ENCODE measurements at places on chromosomes 2 and 18.

DNA sequence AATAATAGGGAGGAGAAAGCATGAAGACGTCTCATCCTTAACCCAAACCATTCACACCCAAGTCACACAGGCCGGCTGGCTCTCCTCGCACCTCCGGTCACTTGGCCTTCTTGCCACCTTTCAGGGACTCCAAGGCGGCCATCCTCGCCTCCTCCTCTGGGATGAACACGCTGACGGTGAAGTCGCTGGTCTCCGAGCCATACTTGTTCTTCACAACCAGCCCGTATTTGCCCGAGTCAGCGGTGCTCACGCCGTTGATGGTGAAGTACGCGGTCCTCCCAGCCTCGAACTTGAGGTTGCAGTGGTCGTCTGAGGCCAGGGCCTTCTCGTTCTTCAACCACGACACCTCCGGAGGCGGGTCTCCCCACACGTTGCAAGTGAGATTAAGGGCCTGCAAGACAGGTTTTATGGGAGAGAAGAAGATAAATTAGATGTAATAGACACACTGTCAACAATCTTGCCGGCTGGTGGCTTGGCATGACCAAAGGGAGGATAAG, 54.3 kb upstream of the LPIN2 start:
- no peak for DNase-seq

DNA sequence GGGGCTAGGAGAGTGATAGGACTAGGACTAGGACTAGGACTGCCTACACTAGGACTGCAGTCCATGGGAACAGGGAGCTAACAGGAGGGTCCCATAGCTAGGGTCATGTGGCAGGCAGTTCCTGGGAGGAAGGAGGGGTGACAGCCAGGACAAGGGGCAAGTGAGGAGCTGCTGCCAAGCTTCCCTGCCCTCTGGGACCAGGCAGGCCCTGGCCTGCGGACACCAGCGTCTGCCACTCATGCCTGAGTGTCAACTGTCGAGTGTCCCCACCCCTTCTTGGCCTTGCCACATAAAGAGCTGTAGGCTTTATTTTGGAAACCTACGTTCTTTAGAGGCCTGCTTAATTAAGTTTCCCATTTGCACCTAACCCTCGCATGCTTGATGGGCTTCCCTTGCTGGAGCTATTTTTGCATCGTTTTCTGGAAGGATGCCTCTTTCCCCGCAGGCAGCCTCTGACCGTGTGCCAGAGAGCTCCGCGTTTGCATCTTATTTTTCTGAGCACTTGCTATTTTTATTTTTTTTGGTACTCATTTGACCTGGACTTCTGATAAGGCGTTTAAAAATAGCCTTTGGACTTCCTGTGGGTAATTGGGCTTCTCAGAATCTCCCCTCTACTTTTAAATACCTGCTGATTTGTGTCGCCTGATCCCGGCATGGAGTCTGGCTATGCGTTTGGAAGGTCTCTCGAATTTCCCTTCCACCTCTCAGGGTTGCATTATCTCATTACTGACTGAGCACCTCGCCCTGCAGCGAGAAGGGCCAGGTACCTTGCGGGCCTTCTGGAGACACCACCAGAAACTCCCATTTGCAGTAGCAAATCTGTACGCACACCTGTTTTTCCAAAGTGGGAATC, 66.4 kb downstream of the SH3RF3 start:
- no peak for DNase-seq

GRCh38 chr18:48058486-48058885, 128.0 kb upstream of the SMAD2 start:
- no peak for DNase-seq

GRCh38 chr2:52881606-52882005, 886.0 kb upstream of the CHAC2 start:
- DNase-seq = no peak

GRCh38 chr2:86482034-86482433, 40.9 kb downstream of the KDM3A start:
- no peak for DNase-seq

DNA sequence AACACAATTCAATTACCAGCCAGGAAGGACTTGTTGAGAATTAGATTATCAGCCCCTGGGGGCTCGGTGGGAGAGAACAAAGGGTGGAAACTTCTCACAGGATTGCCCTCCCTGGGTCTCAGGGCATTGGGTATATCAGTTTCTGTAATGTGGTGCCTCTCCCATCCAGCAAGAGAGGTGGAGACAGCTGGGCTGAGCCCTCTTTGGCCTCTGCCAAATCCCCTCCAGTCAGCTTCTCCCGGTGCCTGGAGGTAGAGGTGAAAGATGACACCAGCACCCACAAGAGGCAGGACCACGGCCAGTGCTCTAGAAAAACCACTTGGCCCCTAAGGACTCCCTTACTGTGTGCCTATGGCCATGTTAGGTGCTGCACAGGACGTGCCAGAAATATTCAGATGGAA, 179.7 kb downstream of the HAUS1 start:
- DNase-seq = no peak

DNA sequence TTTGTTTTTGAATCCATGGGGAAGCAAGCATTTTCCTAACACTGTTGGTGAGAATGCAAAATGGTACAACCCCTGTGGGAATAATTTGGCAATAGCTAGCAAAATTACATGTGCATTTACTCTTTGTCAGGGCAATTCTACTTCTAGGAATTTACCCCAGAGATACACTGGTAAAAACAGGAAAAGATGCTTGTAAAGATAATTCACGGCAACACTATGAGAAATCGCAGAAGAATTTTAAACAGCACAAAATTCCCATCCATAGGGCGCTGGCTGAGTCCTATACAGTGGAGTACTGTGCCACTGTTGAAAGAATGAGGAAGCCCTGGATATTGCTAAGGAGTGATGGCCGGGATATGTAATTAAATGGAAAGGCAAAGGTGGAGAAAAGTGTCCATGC, 75.8 kb downstream of the DGKD start:
- no peak for DNase-seq
